Small intestine (tissue), 16 donors: ENCODE measurements at places on chromosomes 5 and 9.

DNA sequence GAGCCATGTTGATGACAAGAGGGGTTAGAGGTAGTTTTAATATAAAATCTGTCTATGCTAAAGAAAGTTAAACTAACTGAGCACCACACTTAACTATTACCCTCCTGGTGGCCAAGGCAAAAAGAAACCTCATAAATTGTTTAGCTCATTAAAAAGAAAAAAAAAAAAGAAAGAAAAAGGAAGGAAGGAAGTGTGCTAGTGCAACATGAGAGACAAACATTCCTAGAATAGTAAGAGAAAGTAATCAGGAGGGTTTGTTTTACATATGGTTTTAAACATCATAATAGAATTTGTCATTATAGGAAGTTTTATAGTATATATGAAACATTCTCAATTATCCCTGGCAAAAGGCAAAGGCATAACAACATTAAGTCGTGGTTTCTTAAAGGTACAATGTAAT, 152.3 kb downstream of the SNX18 start:
- DNase-seq = no peak

- DNase-seq = no peak
These were observed 130.9 kb downstream of the SNCAIP start for GRCh38 chr5:122442938-122443337.

DNA sequence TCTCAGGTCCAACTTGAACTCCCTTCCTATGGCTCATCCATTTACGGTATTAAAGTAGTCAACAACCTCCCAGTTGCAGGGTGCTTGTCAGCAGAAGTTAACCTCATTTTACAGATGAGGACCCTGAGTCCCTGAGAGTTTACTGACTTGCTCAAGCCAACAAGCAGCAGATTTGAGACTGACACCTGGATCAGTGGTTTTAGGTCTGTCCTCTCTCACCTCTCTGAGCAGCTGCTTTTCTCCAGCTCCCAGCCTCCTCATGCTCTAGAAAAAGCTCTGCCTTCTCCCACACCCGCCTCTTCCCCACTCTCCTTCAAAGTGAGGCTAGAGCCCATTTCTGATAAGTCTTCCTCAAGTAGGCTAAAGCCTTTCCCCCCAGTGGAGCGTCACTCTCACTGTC, 56.4 kb downstream of the GABBR2 start:
- no peak for DNase-seq

GRCh38 chr5:145718956-145719355, 116.2 kb downstream of the PRELID2 start:
- peak; percentile 26 for DNase-seq

DNA sequence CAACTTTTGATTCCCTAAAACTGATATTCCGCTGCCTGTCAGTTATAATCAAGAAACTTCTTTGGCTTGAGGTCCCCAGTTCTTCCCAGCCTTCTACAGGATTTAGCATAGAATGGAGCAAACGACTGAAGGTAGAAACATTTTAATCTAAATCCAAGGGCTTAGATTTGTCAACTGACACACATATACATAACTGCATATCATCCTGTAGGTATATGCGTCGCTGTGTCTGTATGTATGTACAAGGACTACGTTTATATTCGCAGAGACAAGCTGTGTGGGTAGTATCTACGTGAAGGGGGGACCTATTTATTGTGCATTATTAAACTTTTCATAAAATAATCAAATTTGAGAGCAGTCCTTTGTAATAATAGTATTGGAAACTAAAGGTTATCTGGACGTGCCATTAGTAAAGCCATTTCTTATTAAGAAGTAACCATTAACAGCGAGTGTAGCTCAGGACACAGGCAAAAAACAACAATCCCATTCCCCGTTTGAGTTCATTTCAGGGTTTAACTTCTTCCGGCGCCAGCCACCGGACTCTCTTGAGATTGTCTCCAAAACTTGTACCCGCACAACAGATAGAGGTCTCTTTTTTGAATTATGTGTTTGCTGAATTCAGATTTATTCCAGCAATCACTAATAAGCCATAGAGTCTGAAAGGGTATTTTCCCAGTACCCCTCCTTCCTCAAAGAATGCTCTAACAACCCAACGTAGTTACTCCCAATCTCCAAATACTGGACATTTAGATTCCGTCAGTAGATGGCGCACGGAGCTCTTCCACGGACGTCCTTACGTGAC, 2.1 kb upstream of the MLLT3 start:
- DNase-seq = peak; percentile 80

GRCh38 chr5:107268241-107268640, 402.5 kb downstream of the EFNA5 start:
- no peak for DNase-seq

DNA sequence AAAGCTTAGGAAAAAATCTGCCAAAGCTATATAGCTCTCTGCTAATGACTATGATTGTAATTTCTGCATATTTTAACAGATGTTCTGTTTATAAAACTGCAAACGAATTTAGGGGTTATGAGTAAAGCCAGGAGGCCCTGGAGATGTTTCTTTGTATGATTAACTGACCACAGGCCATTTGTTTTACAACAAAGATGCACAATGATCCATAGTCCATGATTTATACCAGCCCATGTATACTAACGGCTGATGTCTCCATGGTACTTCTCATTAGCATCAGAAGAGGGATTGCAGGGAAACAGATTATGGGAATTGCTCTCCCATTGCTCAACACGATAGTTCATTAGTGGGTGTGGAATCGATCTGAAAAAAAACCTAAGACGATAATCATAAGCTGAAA, 78.9 kb downstream of the PPP2R2B start:
- no peak for DNase-seq

DNA sequence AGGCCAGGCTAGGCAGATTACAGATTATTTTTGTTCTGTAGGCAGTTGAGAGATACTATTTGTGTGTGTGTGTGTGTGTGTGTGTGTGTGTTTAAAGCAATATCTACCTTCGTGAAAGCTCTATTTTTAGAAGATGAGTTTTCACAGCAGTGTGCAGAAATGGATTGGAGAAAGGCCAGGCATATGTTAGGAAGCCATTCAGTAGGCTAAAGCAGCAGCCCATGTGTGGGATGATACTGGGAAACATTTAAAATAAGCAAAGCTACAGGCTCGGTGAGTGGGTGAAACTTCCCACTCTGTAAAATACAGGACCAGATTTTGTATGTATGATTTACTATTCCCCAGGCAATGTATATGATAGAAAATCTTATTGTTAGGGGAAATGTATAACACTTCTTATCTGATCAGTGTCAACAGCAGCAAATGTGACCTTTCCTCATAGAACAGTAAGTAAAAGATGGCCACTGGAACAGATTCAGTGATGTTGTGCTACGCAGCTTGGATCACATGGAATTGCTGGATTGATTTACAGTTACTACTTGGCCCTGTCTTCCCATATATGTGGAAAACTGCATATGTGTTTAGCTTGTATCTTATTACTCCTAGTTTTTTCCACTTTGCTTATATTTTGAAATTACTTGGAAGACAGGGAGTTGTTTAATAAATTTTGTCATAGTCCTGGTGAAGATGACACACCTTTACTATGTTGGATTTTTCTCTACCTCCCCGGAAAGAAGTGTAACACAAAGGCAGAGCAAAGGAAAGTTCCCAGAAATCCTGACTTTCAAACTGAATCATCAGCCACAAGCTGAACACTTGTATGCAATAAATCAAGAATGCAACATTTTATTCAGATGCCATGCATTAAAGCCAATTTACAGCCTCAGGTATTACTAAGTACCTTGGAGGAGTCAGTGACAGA, 1077.7 kb upstream of the SEMA6A start:
- DNase-seq = no peak

DNA sequence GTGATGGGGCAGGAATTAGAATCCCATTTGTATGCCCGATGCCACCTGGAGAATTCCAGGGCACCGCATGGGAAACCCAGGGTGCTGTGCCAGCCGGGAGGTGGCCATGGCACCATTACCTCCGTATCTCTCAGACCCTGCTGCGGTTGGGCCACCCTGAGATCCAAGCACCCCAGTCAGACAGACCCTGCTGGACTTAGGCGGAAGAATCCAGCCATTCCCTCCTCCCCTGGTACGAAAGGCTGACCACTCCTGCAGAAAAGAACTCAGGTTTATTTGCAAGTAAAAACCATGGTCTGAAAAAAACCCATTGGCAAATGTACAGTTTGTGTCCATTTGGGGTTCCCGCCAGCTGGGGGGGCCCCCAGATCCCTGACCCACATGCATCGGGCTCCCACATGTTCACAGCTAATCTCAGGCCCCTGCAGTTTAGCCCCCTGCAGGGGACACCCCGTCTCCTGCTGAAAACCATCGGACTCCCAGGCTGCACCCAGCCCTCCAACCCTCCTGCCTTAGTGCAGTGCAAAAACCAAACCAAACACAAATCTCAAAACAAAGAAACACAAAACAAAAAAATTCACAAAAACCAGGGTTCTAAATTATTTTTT, 23.6 kb upstream of the SARDH start:
- DNase-seq = no peak

- DNase-seq = no peak
These were observed 185.6 kb downstream of the DMAC1 start for GRCh38 chr9:7613931-7614330.

- DNase-seq = peak; percentile 26
These were observed 12.0 kb downstream of the TTC1 start for GRCh38 chr5:160020964-160021363.

DNA sequence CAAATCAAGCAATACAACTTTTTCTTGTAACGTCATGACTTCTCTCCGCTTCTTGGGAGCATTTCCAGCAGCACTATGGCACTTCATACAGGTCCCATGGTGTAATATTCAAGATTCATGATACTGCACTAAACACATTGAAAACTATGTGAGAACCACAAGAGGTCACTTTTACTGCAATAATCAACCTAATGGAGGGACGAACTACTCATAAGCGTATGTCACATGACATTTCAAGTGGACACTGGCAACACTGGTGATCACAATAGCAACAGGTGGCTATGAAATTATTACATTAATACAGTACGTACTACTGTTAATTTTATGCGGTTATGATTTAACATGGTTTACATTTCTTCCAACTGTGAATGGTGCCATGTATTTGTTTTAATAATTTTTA, 78.6 kb upstream of the TBC1D9B start:
- no peak for DNase-seq

DNA sequence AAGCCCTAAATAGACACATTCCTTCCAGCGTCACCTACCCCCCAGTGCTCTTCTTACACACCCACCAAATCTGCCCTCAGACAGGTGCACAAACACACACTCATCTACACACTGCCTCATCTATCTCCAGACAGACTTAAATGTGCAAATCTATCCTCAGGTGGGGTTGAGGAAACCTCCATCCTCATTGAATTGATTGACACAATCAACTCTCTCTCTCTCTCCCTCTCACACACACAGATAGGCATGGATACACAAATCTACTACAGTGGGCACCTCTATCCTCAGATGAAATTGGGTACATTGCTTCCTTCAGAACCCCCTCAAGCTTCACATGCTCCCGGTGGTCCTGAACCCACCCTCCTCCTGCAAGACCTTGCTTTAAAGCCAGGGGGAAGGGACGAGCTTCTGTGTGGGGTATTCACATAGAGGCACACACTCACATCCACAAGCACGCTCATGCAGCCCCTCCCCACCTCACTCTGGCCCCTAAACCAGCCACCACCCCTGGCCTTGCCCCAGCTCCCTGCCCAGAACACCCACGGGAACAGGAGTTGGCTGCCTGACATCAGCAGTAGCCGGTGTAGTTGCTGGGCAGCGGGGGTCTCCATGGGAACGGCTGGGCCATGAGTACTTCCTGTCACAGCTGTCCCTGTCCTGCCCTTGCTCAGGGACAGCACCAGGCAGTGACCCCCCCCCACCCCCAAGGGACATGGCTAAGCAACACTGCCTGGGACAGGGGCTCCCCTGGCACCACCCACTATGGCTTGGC, 22.8 kb downstream of the PCDH1 start:
- DNase-seq = no peak
